ENCODE measurements at places on chromosomes 11 and 22.

DNA sequence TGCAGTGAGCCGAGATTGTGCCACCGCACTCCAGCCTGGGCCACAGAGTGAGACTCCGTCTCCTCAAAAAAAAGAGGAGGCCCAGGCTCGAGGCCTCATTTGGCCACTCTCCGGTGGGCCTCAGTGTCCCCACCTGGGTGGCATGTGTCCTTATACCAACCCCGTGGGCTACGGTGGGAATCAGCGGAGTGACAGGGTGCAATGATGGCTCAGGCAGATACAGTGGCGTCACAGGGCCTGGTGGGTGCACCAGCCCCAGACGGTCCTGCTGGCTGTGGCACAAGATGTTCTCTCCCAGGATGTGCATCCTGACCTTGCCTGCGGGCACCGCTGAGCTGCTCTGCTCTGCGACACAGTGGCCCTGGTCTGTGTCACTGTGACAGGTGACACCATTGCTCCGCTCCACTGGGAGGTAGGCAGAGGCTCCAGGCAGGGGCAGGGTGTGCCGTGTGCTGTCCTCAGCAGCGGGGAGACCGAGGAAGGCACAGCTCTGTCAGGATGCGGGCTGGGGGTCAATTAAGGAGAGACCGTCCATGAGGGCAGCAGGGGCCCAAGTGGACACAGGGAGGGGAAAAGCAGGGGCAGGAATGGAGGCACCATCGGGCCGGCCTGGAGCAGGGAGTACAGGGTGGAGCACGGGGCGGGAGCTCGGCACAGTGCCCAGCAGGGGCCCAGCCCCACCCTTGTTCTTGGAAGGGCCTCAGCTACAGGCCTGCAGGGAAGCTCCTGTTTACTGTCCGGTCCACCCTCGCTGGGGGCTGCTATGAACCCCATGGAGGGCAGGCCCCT, 21.7 kb upstream of the TH start:
- DNase-seq = no peak

- DNase-seq = no peak
These were observed 22.3 kb upstream of the NRGN start for GRCh38 chr11:124717421-124717785.

DNA sequence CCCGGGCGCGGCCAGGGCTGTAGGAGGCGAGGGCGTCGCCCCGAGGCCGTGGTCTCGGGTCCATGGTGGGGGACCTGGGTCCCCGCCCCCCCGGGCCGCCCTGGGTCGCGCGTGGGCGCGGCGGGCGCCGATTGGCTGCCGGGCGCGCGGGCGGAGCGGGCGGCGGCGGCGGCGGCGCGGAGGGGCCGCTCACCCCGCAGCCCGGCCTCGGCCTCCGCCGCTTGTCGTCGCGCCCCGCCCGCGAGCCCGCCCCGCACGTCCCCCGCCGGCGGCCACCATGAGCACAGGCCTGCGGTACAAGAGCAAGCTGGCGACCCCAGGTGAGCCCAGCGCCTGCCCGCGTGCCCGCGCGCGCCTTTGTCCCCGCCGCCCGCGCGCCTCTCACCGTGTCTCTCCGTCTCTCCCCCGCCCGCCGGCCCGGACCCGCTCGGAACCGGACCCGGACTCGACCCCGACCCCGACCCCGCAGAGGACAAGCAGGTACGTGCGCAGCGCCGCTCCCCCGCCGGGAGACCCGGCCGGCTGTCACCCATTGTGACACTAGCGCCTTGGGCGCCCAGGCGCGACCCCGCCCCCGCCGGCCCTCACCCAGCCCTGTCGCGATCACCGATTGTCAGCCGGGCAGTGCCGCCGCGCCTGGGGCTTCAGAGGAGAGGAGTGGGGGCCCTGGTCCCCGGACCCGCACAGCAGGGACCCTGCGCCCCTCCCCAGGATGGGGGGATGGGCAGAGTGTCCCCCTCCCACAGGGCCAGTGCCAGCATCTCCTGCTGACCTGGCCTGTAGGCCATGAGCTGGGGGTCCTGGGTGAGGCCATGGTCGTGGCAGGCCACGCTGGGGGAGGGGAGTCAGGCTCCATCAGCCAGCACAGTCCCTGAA, at the start of gene SEPTIN5:
TSS of gene SEPTIN5 (plus strand) at position 192 of the 876 bp plus-strand sequence. CDS start at position 278, 86 bp downstream.
- no peak for DNase-seq

- no peak for DNase-seq
These were observed 17.6 kb upstream of the SCN2B start for GRCh38 chr11:118193910-118194566.

DNA sequence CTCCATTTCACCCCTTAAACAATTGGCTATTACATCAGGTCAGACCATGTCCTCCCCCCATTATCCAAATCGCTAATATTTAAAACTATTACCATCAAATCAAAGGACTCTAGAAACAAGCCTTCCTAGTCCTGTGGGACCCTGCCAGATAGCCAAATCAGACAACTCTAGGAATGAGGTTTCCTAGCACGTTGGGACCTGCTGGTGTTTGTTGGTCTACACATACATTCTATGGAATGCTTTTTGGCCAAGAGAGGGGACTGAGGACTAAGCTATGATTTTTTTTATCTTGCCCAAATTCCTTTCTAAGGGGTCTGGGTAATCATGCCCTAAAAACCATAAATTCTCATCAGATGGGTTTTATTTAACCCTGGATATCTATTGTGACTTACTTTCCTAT, 14.1 kb upstream of the SELENOH start:
- no peak for DNase-seq

DNA sequence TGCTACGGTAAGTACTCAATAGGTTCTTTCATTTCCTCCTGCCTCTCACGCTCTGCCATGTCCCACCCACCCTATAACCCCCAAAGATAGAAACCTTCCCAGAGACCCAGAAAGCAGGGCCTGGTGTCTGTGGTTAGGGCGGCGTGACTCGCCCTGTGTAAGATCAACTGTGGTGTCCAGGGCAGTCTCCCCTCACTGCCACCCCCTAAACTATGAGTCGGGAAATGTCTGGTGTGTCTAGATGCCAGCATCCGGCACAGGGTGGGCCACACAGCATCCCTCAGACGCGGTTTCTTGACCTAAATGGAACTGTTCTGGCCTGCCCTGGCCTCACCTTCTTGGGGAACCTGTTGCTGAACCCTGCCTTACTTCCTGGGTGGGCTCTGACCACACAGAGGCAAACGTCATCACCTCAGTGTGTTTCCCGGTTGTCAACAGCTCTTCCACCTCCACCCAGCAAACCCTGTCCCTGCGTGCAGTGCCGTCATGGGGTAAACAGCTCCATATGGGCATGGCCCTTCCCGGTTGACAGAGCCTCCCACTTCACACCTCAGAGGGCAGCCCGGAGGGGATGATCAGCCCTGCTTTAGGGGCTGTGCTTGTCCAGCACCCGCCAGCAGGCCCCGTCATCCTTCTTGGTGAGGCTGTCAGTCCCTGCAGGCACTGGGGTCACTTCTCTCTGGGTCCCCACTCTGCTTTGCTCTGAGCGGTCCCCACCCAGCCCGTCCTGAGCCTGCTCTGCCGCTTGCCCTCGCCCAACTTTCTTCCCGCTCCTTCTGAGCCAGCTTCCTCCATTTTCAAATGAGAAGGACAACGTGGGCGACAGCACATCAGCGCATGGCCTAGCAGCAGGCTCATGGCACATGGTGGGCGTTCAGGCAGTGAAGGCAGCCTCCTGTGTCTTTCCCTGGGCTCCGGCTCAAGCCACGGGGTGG, 6.0 kb downstream of the WNT11 start:
- DNase-seq = no peak

DNA sequence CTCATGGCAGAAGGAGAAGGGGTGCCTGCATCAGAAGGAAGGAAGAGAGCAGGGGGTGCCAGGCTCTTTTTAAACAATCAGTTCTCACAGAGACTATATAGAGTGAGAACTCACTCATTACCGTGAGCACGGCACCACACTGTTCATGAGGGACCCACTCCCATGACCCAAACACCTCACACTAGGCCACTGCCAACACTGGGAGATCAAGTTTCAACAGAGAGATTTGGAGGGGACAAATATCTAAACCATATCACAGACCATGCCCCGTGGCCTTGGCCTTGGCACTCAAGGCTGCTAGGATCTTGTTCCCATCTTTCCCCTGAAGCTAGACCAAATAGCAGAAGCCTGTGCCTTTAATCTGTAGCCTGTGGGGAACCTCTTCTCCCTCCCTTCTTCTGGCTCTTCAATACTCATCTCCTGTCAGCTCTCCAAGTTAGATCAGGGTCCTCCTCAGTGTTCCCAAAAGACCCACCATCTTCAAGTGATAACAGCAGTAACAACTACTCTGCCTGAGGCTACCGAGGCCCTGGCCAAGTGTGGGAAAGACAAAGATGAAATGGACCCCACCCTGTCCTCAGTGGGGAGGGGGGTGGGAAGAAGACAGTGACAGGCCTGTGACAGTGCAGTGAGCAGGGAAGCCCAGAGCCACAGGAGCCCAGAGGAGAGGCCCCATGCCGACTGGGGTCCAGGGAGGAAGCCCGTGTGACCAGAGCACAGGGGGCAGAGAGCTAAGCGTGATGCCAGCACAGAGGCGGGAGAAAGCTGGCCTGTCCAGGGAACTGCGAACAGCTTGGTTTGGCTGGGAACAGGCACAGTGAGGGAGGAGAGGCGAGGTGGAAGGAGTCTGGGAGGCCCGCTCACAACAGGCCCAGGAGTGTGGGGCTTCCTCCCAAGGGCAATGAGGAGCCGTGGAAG, 72.6 kb downstream of the MYO7A start:
- DNase-seq = no peak

- DNase-seq = no peak
These were observed 52.8 kb upstream of the ANO1 start for GRCh38 chr11:70025308-70025707.

GRCh38 chr11:812390-812789, 2.6 kb downstream of the RPLP2 start:
- DNase-seq = no peak

- no peak for DNase-seq
These were observed 191.7 kb downstream of the DSCAML1 start for GRCh38 chr11:117605331-117605730.

GRCh38 chr11:97902828-97903227, 1117.9 kb upstream of the CNTN5 start:
- DNase-seq = no peak

- DNase-seq = no peak
These were observed 109.7 kb downstream of the WNT7B start for GRCh38 chr22:45867118-45867905.

DNA sequence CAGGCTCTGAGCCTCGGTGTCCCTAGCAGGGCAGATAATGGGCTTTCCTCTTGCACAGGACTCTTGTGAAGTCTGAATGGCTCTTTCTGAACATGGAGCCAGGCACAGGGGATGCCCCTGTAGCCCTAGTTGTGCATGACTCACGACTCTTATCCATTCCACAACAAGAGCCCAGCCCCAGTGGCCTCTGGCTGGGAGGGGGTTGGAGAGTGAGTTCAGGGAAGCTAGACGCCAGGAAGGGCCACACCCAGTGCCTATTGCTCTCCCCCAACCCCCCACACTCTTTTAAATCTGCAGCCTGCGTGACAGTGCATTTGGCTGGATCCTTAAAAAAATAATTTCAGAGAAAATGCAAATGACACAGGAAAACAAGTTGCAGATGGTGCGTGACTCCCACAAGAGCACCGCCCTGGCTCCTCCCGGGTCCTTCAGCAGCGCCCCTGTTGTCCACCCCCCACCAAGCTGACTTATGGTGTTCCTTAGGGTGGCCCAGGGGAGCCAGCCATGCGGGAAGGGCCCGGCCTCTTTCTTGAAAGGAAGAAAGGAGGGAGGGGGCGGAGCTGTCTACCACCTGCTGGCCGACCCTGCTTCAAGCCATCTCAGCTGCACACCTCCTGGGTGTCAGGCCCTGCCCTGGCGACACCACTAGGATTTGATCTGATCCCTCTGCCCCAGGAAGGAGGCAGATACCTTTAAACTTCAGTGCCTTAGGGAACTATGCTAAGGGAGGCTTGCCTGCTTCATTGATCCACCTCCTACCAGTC, 74.7 kb downstream of the MN1 start:
- DNase-seq = no peak

DNA sequence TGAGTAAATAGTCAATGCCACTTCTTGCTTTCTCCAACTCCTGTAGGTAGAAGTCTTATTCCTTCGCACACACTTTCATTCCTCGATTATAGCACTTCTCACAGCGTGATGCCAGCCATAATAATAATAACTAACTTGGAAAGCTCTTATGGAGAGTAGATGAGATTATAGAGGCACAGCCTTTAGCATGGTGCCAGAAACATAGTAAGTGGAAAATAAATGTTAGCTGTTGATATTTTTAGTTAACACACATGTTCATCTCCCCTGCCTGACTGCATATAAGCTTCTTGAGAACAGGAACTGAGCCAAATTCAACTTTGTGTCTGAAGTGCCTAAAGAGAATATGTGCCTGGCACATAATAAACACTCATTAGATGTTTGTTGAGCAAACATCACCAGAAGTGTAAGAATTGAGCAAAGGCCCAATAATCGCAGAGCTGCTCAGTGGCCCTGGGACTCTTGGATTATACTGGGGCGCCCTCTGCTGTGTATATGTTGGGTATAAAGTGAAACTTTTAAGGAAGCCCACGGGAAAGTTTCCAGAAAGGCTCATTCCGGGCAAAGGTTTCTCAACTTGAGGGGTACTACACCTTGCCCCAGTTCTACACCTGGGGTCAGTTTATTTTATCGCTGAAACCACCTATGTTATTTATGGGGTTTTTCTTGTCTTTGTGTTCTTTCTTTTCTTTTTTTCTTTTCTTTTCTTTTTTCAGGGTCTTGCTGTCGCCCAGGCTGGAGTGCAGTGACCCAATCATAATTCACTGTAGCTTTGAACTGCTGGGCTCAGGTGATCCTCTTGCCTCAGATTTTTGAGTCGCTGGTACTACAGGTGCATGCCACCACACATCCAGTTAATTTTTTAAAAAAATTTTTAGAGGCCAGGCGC, 22.3 kb downstream of the SLN start:
- DNase-seq = no peak

DNA sequence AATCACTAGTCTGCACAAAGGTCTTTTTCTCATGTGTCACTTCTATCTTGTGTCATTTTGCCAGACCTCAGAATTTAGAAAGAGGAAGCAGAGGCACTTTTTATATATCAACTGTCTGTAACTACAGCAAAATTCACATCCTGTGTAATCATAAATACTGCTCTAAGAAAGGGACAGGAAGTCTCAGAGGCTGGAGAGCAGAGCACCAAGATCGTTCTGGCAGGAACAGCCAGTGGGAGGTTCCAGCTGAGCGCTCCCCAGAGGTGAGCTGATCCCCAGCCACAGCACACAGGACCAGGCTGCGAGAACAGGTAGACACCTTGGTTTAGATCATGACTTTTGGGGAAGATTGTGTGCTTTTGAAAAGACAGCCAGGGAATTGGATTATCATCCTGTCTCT, at the start of gene MS4A7:
TSS of gene MS4A7 (plus strand) at position 179 of the 400 bp plus-strand sequence. CDS start 4,610 bp downstream, outside the sequence.
- no peak for DNase-seq
